ENCODE measurements at places on chromosomes 16 and 17.

DNA sequence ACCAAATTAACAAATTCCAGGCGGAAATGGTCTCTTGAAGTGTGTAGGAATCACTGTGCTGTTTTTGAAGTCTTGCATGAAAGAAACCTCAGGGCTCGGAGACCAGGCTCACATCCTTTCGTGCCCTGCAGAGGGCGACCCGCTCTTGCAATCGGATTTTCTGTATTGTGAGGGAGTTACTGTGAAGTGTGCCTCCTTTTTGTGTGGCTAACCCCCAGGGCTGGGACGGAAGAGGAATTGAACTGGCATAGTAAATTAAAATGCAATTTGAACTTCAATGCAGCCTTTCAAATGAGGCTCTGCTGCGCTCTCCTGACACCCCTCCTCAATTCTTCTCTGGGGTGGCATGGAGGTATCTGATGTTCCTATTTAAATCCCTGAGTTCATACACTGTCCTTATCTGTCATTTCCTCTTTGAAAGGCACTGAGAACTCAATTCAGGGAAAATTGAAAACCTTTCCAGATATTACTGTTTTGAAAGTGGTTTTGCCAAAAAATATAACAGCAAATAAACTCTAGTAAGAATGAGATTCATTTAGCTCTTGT, 51.5 kb upstream of the MGAT5B start:
- no peak for DNase-seq

DNA sequence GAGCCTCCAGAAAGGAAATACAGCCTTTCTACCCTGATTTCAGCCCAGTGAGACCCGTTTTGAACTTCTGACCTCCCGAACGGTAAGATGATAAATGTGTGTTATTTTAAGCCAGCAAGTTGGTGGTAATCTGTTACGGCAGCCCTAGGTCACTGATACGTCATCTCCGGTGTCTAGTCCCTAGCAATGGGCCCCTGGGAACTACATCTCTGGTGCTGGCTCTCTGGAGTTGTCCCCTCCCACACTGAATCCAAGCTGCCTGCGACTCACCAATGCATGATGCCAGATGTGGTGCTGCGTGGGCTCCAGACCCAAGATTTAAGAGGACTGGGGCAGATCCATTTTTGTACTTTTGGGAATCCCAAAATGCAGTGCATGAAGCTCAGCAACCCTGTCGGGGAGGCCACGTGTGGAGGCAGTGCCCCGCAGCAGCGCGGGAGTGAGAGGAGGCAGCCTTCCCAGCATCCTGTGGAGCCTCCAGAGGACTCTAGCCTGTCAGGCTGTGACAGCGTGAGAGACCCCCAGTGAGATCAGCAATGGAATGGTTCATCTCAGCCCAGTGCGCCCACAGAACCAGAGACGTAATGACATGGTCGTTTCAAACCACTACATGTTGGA, 43.6 kb upstream of the USP7 start:
- no peak for DNase-seq

DNA sequence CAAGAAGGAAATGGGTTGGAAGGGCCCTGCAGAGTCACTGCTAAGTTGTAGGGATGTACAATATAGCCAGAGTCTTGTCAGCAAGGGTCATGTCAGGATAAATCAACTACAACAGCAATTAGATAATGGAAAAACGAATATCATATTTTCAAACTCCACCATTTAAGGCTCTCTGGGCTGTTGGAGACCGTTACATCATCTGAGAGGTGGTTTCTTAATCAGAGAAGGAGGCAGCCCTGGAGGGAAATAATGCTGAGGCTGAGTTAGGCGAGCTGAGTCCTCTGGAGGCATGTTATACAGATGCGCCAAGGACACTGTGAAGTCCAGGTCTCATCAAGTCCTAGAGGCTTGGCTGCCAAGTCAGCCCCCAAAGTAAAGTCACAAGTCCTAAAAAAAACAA, 30.3 kb downstream of the LYRM9 start:
- no peak for DNase-seq

- DNase-seq, result no peak
Observed at GRCh38 chr16:77434530-77435271, at the start of gene ADAMTS18. TSS of gene ADAMTS18 (minus strand) at chr16:77435034. CDS start at chr16:77434695, 339 bp downstream.

DNA sequence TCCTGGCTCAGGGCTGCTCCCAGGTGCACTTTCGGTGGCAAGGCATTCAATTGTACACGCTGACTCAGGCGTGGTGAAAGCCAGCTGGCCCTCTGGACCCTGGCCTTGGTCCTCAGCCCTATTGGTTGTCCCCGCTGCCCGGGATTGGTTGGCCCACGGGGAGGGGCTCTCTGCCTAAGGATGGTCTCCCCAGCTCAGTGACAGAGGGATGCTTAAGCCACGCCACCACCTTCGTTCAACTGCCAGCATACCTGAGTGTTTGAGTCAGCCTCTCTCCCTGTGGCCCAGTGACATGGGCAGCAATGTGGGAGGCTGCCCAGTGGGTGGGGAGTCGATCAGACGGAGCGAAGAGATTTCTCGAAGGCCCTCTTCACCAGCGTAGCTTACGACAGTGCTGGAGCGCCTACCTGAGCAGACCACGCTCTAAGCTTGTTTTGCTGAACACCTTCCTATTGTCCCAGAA, 30.3 kb downstream of the IRF8 start:
- DNase-seq, result no peak

DNA sequence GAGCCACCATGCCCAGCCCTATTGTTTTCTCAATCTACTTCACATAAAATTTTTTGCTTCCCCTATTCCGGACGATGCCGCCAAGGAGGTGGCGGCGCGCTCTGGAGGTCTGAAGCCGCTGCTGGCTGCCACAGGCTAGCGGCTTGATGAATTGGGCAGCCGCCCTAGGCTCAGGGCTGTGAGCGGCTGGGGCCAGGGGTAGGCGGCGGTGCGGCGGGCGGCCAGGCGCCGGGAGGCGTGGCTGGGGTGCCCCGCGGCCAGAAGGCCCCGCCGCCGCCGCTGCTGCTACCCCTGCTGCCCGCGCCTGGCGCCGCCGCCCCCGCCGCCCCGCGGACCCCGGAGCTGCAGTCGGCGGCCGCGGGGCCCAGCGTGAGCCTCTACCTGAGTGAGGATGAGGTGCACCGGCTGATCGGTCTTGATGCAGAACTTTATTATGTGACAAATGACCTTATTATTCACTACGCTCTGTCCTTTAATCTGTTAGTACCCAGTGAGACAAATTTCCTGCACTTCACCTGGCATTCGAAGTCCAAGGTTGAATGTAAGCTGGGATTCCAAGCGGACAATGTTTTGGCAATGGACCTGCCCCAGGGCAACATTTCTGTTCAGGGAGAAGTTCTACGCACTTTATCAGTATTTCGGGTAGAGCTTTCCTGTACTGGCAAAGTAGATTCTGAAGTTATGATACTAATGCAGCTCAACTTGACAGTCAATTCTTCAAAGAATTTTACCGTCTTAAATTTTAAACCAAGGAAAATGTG, 41.7 kb downstream of the ANKFY1 start:
- no peak for DNase-seq

DNA sequence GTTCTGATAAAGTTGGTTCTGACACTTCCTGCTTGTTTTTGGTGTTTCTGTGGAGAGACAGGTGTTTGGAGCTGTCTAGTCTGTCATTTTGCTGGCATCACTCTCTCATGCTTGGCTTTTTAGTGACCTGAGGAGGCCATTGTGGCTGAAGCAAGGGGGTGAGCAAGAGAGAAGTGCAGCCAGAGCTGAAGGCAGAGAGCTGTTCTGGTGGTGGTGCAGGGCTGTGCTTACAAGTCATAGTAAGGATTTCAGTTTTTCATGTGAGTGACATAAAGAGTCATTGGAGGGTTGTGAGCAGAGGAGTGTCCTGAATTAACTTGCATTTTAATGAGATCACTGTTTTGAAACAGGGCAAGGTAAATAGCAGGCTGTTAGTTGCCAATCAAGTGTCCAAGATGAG, 97.5 kb downstream of the CHD9 start:
- DNase-seq, result no peak

DNA sequence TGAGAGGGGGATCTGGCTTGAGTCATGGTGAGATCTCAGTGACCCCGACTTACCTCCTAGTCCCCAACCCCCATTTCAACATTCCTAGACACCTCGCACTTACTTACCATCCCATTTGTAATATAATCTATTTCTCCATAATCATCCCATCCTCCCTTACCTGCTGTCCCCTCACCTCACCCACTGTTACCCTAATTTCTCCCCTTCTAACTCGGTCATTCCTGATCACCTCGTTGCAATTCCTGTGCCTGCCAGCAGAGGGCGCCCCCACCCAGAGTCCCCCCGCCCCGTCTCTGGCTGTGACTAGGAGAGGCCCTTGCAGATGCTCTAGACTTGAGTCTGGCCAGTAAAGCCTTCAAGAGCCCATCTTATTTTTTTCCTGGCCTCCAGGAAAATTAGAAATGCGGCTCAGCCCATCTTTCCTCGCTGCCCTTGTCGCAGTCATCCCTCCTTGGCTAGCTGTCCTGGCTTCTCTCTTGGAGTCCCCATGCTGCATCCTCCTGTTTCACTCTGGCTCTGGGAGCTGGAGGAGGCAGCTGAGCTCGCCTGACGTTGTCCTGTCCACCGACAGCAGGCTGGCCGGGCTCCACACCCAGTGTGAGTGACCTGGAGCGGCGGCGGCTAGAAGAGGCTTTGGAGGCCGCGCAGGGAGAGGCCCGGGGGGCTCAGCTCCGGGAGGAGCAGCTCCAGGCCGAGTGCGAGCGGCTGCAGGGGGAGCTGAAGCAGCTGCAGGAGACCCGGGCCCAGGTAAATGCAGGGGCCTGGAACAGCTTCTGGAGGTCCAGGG, 5.0 kb downstream of the TBKBP1 start:
- DNase-seq, result no peak

- DNase-seq, result peak; percentile 44
Observed at GRCh38 chr17:38667099-38667786, 7.5 kb downstream of the EPOP start.

GRCh38 chr17:69405096-69405495, 9.4 kb upstream of the MAP2K6 start:
- no peak for DNase-seq

GRCh38 chr16:88743693-88744576, 37.6 kb downstream of the CTU2 start:
- DNase-seq, result peak; percentile 20

GRCh38 chr17:69906306-69906705, 168.7 kb upstream of the KCNJ16 start:
- DNase-seq, result no peak

DNA sequence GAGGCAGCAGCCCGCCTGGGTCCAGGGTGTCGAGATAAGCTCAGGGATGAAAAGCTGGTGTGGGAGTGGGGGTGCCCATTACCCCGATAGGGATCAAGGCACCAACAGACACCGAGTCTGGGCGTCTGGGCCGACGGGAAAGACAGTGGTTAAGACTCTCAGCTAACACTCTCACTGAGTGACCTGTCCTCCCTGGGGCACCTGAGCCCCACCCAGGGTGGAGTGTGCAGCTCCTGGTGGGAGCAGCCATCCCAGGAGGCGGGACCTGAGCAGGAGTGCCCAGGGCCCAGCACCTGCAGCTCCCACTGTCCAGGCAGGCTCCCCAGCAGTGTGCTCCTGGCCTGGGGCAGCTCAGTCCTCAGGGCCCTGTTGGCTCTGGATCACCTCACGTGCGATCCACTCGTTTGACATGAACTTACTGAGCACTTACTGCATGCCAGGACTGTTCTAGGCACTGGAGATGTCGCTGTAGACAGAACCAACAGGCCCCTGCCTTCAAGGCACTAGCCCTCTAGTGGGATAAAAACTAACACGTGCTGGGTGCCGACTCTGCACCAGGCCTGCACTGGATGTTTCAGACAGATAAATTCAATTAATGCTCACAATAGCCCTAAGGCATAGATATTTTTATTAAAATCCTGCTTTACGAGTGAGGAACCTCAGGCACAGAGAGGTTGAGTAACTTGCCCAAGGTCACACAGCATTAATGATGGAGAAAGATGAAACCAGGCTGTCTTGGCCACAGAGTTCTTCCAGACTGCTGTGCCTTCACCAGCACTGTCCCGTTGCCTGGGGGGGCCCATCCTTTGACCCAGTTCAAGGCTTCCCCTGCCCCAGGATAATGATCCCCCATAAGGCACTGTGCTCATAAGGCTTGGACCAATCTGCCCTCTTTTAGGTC, 1.9 kb downstream of the EVPLL start:
- DNase-seq, result no peak

- DNase-seq, result no peak
Observed at GRCh38 chr16:23466162-23466885, 13.3 kb upstream of the COG7 start.

DNA sequence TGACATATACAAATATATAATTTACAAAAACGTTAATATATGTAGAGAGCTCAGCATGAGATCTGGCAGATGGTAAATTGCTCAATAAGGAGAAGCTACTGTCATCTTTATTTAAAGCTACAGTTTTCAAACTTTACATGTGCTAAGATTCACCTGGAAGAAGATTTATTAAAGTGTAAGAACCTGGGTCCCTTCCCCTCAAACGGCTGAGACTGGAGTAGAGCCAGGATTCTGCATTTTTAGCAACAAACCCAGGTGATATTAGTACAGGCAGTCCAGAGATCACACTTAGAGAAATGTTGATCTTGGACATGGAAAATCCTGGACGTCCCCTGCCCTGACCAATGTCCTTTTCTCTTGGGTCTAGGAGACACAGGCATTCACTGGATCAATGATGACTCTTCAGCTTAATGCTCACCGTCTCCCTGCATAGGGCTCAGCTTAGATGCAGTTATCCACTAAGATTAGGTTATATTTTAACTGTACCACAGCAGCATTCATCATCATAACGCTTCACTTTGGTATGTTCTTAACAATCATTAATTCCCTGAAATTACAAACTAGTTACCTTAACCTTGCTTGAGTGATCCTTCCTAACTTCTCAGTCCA, 20.4 kb downstream of the CDR2 start:
- DNase-seq, result no peak

DNA sequence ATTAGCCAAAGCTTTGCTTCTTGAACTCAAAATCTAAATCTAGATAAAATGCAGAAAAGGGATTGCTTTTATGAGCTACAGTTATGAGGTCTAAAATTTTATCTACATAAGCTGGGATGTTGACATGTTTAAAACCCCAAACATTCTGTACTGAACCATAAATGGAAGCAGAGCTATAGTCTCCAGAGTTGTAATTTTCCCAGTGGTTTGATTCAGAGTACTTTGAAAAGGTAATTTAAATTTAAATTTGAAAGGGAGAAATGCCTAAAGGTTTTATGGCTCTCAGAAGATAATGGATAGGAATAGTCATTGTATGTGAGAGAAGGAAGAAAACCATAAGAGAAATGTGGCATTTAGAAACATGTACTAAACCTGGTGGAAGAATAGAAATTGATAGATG, 163.2 kb downstream of the PPM1E start:
- no peak for DNase-seq

- DNase-seq, result no peak
Observed at GRCh38 chr17:57210224-57210553, 46.1 kb upstream of the MSI2 start.

DNA sequence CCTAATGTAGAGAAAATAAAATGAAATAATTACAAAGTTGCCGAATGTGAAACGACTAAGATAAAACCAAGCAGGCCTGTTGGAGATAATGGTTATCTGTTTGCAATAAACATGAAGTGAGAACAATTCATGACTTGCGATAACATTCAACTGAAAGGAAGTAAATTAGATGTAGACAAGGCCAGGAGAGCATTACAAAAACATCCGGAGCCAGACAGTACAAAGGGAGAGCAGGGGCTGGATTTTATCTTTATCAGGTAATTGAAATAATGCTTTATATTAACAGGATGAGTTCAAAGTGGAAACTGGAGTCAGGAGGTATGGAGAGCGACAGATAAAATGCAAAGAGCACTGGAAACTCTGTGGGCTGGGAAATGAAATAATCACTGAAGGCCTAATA, 265.6 kb upstream of the GOT2 start:
- DNase-seq, result no peak

GRCh38 chr16:18999045-18999393, 15.3 kb downstream of the TMC7 start:
- DNase-seq, result no peak

All from pulmonary artery endothelial cell (primary cell).